Fibroblast of skin of left biceps (primary cell): ENCODE measurements at places on chromosomes 4 and X.

DNA sequence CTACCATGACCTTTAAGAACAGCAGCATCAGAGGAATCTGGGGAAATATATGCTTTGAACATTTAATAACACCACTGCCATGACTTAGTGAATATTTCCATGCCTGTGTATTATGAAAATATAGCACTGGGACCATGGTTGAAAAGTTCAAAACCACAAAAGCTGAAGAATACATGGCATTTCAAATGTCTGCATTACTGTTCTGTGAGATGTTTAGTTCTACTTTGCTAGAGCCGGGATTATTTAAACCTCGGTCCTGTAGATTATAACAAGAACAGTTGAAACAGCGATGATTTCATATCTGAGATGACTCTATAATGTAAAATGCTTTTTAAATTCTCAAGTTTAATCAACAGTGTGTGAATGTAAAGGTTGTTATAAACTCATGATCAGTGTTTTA is 126.7 kb upstream of the AGA start:
- DNase-seq, result no peak

- no peak for DNase-seq
These were observed 37.7 kb downstream of the JADE1 start for GRCh38 chr4:128847082-128847724.

- no peak for DNase-seq
These were observed 17.3 kb downstream of the F11 start for GRCh38 chr4:186283311-186283710.

- DNase-seq, result no peak
These were observed 208.4 kb downstream of the RBM46 start for GRCh38 chr4:154989511-154989910.

- DNase-seq, result no peak
These were observed 296.7 kb upstream of the CASK start for GRCh38 chrX:42220083-42220482.

GRCh38 chrX:86369847-86370630 is 221.8 kb downstream of the DACH2 start:
- DNase-seq, result no peak

DNA sequence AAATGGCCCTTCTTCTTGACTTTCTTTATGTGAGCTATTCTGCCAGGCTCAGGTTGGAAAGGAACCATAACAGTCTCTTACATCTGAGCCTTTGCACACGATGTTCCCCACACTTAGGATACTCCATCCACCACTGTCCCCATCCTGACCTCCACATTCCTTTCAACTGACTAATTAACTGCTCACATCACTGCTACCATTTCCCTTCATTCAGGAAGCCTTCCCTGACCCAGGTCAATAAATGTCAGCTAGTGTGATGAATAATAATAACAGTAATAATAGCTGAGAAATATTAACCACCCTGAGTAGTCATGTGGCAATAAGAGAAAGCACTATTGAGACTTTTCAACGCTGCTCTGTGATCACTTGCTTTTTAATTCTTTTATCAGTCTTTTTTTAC is 291.7 kb downstream of the KCNIP4 start:
- no peak for DNase-seq
